HCEC 1CT (cell line): ENCODE measurements at places on chromosomes 4 and X.

DNA sequence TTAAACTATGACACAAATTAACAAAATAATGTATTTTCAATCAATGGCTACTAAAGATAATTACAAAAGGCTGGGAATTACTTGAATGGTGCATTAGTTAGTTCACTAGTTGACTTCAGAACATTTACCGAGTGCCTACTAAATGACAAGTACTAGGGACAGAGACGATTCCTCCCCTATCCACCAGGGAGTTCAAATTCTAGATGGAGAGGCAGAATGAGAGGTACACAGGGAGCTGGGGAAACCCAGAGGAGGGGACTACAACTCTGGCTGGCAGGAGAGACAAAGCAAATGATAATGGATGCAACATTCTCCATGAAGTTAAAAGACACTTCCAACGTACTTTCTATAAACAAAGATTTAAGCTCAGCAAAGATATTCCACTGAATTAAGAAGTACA, 43.1 kb upstream of the MCF2 start:
- DNase-seq, result no peak

DNA sequence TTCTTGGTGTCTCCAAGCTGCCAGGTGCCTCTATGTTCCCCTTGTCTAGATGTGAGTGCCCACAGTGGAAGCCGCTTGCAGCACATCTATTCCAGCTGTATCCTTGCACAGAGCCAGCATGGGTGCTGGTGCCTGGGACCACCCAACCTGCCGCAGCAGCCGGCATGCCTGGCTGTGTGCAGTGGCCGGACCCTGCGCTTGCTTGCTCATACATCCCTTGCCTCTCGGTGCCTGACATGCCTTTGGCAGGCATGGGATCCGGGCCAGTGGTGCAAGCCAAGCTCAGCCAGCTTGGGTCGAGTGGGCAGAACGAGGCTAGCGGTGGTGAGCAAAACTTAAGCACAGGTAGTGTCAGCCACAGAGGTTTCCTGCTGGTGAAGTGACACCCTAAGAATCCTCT, 355.1 kb downstream of the TLL1 start:
- no peak for DNase-seq

- DNase-seq, result no peak
Measured at GRCh38 chr4:171954650-171955049, 141.4 kb downstream of the GALNTL6 start.

- no peak for DNase-seq
Measured at GRCh38 chr4:159222043-159222552, 119.2 kb downstream of the RAPGEF2 start.

GRCh38 chr4:89438102-89438831, 130.7 kb upstream of the GPRIN3 start:
- DNase-seq, result peak; percentile 24

DNA sequence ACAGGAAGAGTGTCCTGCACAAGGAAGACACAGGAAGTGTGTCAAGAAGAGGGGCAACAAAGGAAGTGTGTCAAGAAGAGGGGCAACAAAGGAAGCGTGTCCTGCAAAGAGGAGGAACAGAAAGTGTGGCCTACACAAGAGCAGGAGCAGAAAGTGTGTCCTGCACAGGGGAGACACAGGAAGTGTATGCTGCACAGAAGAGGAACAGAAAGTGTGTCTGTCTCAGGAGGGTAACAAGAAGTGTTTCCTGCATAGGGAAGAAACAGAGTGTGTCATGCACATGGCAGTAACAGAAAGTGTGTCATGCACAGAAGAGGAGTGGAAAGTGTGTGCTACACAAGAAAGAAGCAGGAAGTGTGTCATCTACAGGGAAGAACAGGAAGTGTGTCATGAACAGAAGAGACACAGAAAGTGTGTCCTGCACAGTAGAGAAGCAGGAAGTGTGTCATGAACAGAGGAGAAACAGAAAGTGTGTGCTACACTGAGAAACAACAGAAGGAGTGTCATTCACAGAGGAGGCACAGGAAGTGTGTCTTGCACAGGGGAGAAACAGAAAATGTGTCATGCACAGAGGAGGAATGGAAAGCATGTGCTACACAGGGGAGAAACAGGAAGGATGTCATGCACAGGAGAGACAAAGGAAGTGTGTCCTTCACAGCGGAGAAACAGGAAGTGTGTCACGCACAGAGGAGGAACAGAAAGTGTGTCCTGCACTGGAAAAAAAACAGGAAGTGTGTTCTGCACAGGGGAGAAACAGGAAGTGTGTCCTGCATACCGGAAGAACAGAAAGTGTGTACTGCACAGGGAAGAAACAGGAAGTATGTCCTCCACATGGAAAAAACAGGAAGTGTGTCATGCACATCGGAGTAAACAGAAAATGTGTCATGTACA, 526.4 kb upstream of the PRKX start:
- DNase-seq, result no peak

- DNase-seq, result no peak
Measured at GRCh38 chr4:90597927-90598326, 470.7 kb downstream of the CCSER1 start.

DNA sequence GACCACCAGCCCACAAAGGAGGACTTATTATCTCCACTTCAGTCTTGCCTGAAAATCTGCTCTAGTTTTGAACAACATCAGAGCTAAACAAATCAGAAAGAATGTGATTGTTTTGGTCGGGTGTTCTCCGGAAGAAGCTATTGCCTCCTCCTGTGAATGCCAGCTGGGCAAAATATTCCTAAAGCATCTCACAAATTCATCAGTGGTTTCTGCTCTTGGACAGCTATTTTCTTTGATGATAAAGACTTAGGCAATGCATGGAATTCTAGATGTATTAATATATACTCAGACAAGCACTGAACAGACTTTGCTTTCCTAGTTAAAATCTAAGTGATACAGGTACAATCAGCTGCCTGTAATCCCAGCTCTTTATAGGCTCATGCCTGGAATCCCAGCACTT, 71.8 kb downstream of the ASMT start:
- DNase-seq, result no peak

- DNase-seq, result no peak
Measured at GRCh38 chrX:94901849-94902248, 1227.8 kb downstream of the FAM133A start.

- DNase-seq, result peak; percentile 2
Measured at GRCh38 chr4:14254252-14254651, 626.7 kb upstream of the BOD1L1 start.

GRCh38 chr4:4289055-4289454, 899 bp downstream of the LYAR start:
- no peak for DNase-seq

DNA sequence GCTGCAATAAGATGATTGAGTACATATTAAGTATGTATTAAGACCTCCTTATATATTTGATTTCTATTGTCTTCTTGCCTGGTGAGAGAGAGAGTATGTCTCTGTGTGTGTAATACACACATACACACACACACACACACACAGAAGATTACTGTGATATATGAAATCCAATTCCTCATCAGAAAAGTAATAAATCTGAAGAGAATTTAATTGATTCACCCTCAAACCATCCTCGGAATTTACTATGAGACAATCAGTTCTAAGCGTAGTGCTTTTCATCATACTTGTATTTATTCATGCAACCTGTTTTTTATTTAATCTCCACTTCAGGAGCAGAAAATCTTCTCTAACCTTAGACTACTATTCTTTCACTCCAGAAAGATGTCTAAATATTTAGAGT, 62.3 kb upstream of the TLL1 start:
- peak; percentile 62 for DNase-seq

GRCh38 chr4:10917566-10917965, 233.0 kb upstream of the CLNK start:
- no peak for DNase-seq

GRCh38 chr4:113071274-113071673, 21.8 kb downstream of the ANK2 start:
- no peak for DNase-seq

GRCh38 chr4:85527815-85528214, 52.9 kb downstream of the ARHGAP24 start:
- DNase-seq, result no peak

DNA sequence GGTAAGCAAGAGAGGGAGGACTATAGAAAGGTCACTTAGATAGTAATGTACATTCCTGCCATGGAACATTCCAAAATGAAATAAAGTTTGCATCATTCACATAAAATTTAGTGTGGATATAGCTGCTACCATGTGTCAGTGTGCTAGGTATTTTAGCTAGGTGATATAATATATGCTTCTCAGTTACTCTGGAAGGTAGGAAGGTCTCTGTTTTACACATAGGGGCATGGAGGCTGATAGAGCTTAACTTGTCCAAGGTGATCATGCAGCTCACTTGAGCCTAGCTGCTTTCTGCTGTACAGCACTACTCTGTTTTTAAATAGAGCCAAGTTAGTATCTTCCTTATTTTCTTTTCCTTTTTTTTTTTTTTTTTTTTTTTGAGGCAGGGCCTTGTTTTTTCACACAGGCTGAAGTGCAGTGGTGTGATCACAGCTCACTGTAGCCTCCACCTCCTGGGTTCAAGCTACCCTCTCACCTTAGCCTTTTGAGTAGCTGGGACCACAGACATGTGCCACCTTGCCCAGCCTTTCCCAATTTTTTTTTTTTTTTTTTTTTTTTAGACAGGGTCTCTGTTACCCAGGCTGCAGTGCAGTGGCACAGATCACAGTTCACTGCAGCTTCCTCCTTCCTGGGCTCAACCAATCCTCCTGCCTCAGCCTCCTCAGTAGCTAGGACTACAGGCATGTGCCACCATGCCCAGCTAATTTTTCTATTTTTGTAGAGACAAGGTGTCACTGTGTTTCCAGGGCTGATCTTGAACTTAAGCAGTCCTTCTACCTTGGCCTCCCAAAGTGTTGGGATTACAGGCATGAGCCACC, 10.4 kb downstream of the AFF1 start:
- DNase-seq, result no peak

GRCh38 chrX:130652824-130653578, 250.0 kb downstream of the ENOX2 start:
- DNase-seq, result no peak

GRCh38 chr4:6222761-6223292, 22.5 kb upstream of the JAKMIP1 start:
- DNase-seq, result no peak

DNA sequence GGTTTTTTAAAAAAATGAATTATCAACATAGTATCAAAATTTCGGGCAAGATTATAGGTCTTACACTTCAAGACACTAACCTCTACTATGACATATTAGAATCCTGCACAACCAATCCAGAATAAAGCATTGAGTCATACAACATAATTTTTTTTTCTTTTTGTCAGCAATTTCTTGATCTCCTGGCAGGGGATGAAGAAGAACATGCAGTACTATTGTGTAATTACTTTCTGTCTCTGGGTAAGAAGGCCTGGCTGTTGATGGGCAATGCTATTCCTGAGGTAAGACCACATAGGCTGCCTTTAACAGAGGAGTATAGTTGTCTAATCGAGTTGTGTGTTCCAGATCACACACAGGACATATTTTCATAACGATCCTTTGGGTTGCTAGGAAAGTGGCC, 67.5 kb downstream of the FBXL5 start:
- peak; percentile 36 for DNase-seq

DNA sequence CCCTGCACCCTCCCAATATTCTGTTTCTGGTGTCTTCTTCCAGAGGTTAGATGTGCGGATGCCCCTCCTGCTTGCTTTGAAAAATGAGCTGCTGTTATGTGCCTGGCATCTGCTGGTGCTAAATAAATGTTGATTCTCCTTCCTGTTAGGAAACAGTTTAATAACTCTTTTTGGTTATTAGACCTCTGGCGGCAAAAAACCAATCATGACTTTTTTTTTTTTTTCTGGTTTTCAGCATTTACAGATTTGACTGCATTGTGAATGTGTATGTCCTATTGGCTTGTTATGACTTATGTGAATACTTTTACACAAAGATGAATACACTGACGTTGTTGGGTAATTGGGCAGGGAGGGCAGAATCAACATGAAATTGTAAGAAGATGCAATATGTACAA, 13.6 kb upstream of the TMEM156 start:
- no peak for DNase-seq

DNA sequence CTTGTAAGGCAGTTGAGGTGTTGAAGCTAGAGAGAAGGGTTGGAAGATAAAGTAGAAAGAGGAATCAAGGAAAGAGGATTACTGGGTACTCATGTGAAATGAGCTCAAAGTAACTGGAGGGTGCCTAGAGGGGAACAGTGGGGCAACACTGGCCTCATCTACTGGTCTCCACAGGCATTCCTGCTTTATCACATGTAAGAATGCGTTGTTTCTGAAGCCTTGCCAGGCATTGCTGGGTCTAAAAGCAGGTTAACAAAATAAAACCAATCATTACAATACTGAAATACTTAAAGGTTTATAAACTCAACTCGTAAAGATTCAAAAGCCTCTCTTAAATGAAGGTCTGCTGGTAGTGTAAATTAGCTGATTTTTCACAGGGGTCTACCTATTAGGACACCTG, 96.0 kb downstream of the FANCB start:
- no peak for DNase-seq

GRCh38 chr4:56821381-56822243, at the start of gene SPINK2:
Gene SPINK2 (minus strand): TSS chr4:56821701. CDS start chr4:56821662, 39 bp downstream.
- no peak for DNase-seq

DNA sequence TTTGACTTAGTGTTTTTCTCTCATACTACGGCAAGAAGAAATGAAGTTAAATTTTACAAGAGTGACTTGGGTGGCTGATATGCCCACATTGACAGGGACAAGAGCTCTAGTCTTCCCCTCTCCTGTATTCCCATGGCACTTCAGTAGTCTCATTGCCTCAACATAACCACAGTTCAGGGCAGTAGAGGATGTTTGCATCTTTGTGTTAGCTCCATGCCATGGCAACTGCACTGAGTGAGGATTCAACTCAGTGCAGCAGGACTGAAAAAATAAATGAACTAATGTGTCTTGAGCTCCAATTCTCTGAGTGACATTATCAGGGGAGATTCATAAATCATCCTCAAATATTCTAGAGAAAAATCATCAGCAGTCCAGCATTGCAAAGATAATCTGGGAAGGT, 78.8 kb downstream of the TET2 start:
- DNase-seq, result no peak

- DNase-seq, result peak; percentile 14
Measured at GRCh38 chr4:82629238-82630000, 67.6 kb upstream of the TMEM150C start.

- no peak for DNase-seq
Measured at GRCh38 chrX:130758072-130758471, 144.9 kb downstream of the ENOX2 start.

GRCh38 chr4:76546327-76546726, 111.3 kb downstream of the SHROOM3 start:
- DNase-seq, result no peak

- no peak for DNase-seq
Measured at GRCh38 chr4:88991746-88992145, 65.2 kb downstream of the FAM13A start.

GRCh38 chrX:129706400-129707072, 32.2 kb upstream of the XPNPEP2 start:
- DNase-seq, result no peak

- DNase-seq, result peak; percentile 36
Measured at GRCh38 chrX:12984603-12985319, 9.9 kb downstream of the TMSB4X start.

DNA sequence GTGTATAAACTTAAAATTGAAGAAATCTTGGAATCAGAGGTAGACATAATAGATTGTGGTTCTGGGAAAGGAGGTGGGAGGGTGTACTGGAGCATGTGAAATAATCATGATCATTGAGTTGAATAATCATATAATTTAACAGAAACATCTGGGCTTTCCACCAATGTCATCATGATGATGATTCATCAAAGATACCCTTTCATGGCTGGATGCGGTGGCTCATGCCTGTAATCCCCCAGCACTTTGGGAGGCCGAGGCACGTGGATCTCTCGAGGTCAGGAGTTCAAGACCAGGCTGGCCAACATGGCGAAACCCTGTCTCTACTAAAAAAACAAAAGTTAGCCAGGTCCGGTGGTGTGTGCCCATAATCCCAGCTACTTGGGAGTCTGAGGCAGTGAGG, 6.7 kb upstream of the RUFY3 start:
- no peak for DNase-seq
